ENCODE measurements at places on chromosomes 6 and 20.

DNA sequence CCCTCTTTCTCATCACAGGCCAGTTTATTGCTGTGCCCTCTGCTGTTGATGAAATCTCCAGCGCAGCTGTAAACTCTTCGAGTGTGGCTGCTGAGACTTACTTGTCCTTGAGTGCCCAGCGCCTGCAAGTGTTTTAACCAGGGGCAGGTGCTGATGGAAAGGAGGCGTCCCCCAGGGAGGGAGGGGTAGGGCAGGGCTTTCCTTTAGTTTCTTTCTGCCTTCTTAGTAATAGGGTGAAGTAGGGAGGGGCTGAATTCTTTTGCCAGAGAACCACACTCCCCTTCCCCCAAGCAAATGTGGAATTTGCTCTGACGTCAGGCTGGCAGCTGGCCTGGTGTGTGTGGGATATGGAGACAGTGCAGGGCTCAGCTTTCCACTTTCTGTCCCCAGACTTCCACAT, 61.2 kb downstream of the IGF2R start:
- peak; percentile 94 for DNase-seq

DNA sequence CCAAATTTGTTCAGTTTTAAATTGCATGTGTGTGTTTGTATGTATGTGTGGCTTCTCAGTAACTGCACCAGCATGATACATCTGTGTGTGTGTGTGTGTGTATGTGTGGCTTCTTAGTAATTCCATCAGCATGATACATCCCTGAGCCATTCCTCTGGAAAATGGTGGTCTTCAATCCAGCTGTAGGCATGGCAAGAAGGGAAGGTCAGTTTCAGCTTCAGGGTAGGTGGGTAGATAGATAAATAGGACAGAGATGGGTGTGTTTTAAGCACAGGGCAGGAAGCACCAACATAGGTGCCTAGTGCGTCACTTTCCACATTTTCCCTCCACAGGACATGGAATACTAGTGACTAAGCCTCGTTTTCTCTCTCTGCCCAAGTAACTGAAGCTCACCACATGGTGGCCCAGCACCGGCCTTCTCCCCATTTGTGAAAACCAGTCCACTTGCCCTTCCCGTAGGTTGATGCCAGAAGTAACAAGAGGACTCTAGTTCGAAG, 82.9 kb downstream of the RPP40 start:
- no peak for DNase-seq

- DNase-seq = no peak
Measured at GRCh38 chr6:113524826-113525225, 332.3 kb upstream of the MARCKS start.

DNA sequence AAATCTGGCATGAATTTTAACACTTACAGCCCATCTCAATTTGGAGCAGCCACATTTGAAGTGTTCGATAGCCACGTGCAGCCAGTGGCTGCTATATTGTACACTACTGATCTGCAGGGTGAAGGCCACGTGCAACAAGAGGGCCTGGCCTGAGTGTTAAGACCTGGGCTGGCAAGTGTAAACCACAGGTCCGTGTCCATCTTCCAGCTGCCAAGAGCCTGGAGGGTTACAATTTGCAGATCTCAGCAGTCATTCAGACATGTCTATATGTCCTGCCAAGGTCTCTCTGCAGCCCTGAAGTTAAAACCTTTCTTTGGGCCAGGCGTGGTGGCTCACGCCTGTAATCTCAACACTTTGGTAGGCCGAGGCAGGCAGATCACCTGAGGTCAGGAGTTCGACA, 14.1 kb downstream of the SGK2 start:
- DNase-seq = no peak

GRCh38 chr20:9482180-9482579, 32.2 kb upstream of the LAMP5 start:
- no peak for DNase-seq

GRCh38 chr6:169813969-169814368, 62.5 kb downstream of the ERMARD start:
- DNase-seq = no peak

- DNase-seq = no peak
Measured at GRCh38 chr20:9919271-9920014, 80.6 kb upstream of the PAK5 start.

DNA sequence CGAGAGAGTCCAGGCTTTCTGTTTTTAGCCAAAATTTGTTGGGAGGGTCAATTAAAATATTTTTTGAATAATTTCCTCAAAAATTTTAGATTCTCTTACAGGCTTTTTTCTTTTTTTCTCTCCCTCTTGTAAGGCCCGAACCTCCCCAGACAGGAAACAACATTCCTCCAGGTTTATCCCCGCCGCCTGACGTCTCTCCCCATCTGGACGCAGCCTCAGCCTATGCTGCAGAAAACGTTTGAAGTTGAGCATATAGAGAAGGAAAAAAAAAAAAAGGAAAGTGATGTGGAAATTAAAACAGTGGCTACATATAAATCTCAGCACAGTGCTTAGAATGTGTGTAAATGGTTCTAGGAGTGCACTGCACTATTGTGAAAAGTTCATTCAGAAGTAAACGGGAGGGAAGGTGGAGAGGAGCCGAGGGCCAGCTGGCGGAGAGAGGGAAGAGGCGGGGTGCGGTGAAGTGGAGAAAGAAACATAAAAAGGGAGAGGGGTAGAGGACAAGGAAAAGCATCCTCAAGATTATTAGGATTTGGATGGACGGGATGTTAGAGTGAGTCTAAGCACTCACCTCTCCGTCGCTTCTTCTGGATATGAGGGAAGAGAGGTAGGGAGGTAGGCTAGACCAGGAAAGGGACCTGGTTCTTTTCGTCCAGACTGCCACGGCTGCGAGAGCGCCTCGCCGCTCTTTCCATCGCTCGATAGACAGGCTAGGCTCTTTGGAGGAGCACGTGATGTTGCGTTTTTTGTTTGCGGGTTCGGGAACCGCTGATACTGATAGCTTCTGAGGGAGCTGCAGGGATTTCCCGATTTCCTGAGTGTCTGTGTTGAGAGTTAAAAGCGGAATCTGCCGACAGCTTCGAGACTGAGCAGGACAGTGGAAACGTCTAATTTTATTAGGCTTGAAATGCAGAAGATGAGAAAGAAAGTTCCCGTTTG, 98.7 kb downstream of the TRIM27 start:
- no peak for DNase-seq

- no peak for DNase-seq
Measured at GRCh38 chr6:137452333-137452894, 41.8 kb downstream of the OLIG3 start.

GRCh38 chr6:170102582-170103481, 188.0 kb downstream of the DLL1 start:
- no peak for DNase-seq

- DNase-seq = no peak
Measured at GRCh38 chr6:169473663-169474062, 220.0 kb upstream of the THBS2 start.

- no peak for DNase-seq
Measured at GRCh38 chr6:130908958-130909357, 81.8 kb downstream of the SMLR1 start.

DNA sequence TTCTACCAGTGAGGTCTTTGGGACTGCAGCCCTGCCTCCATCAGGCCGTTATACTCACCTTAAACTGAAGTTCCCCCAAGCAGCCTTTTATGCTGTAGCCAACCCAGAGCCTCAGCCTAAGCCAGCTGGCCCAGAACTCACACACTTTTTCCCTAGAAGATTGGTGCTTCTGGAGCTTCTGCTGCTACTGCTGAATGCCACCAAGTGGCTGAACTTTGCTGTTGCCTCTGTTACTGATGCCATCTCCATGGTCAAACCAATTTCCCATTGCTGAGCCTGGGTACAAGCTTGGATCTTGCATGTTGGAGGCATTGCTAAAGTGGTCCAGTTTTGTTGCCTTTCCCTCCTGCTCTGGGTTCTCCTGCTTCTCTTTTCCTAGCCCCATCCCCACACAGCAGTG, 15.0 kb upstream of the TBX18 start:
- DNase-seq = no peak

DNA sequence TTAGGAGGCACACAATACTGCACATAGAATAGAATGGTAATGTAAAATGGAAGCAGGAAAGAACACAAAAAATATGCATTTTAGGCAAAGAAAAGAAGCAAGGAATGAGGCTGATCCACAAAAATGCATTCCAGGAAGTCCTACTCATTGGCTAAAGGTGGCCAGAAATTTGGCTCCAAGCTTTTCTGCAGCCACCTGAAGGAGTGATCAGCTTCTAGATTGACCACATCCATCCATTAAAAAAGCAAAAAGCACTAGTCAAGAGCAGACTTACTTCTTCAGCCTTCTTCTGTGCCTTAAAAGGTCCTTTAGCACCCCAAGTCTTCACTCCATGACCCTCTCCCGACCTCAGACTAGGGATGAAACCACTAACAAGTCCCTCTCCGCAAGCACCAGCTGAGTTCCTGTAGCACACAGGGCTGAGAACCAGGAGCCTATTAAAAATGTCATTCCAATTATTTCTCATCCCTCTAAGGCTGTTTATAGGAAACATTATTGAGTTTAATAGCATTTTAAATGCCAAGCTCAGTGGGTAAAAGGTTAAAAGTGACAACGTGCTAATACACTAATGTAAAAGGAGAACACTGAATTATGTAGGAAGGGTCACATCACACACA, 36.5 kb downstream of the TRAM2 start:
- DNase-seq = no peak

DNA sequence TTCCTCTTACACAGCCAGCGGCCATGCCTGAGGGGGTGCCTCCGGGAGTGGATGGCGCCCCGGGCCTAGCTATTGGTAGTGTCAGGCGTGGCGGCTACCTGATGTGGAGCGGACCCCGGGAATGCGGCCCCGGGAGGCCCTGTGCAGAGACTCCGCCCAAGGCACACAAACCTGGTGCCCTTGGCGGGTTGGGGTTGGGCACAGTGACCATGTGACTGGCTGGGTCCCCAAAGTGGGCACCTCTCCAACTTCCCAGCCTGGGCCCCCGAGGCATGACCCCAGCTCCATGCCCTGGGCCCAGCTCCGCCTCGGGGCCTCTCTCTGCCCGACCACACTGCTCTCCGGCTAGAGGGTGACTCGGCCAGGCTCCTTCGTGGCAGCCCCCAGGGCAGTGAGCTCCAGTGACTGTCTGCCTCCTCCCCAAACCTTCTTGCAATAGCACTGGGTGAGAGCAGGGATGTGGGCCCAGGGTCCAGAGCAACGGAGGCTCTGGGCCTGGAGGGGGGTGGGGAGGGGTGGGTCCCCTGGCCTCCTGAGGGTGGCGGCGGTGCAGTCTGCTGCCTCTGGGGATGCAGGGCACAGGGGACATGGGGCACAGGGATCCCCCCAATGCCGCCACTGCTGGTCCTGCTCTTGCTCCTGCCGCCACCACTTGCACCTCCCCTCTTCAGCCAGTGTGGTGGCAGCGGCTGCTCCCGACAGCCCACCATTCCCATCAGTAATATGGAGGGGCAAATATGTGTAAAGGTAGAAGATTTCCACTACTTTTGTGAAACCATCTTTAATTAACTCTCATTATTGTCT, 942.9 kb upstream of the EPHA7 start:
- no peak for DNase-seq

DNA sequence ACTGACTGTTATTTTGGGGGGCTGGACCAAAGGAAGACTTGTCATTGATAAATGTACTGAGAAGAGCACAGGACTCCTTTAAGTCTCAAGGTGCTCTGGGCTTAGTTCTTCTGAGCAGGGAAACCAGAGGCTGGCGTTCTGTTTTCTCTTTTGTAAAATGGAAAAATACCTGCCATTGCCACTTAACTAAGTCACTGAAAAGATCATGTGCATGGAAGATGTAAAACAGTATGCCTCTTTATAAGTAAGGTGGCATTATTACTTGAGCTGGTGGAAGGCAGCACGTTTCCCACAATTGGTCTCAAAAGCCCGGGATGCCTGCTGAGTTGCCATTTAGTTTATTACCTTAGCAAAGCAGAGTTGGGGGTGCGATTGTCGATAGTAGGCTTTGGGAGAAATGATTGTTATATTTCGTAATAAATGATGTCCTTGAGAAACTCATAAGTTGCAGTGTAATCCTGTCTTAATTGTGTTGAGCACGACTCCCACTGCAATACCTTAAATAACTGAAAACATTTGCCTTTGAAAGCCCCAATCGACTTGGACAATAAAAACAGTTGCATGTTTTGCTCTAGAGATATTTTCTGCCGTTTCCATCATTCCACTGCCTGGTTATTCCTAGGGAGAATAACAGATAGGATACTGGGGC, 3.6 kb downstream of the JARID2 start:
- DNase-seq = no peak

GRCh38 chr20:43824309-43825050, 90.2 kb upstream of the TOX2 start:
- no peak for DNase-seq

DNA sequence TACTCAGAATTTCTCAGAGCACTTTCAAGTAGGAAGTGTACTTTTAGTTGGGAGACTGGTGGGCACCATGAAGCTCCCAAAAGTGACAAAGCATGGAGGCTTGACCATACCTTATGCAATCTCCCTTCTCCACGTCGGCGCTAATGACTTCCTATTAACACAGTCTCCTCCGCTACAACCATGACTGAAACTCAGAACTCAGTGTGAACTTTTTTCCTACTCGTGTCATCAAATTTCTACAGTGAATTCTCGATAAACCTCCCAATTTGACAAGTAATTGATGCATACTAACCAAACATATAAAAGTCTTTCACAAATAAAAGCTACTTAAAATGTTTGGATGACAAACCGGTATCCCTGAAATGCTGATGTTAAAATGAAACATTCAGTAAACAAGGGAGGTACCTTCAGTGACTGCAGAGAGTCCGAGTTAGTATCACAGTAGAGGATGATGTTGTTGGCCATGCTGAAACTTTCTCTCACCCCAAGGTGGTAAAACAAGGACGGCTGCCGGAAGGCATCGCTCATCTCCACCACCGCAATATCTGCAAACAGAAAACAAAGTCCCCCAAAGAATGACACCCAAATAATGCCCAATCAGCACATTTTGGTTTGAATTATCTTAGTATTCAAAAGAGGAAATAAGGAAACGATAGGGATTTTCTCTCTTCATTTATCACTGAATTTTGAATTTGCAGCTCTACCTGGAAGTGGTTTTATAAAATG, 72.1 kb downstream of the MAP3K5 start:
- DNase-seq = no peak

- DNase-seq = no peak
Measured at GRCh38 chr6:86016567-86016966, 373.9 kb upstream of the SYNCRIP start.

GRCh38 chr6:63263444-63263843, 52.2 kb downstream of the FKBP1C start:
- no peak for DNase-seq

- DNase-seq = no peak
Measured at GRCh38 chr6:157539900-157540752, 159.1 kb downstream of the ZDHHC14 start.
